AG08395 (cell line): ENCODE measurements at places on chromosomes 16 and 17.
A peak's percentile ranks its signal among the peaks of the same experiment; 100 is the strongest.

- no peak for DNase-seq
Observed at GRCh38 chr17:71866095-71866494, 254.7 kb upstream of the SOX9 start.

- no peak for DNase-seq
Observed at GRCh38 chr17:62343764-62344270, 36.5 kb upstream of the EFCAB3 start.

DNA sequence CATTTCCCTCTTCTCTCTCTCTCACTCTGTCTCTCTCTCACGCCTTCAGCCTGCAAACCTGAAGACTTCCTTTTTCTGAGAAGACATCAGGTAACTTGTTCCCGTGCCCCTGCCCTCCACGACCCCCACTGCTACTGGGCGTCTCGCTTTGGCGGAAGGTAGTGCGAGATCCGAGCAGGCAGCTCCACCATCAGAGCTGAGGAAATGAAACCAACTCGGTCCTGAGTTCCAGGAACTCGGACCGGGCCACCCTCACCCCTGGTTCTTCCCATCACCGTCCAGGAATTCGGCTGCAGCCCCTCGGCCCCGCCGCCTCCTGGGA, 585 bp downstream of the MLKL start:
- peak; percentile 48 for DNase-seq

DNA sequence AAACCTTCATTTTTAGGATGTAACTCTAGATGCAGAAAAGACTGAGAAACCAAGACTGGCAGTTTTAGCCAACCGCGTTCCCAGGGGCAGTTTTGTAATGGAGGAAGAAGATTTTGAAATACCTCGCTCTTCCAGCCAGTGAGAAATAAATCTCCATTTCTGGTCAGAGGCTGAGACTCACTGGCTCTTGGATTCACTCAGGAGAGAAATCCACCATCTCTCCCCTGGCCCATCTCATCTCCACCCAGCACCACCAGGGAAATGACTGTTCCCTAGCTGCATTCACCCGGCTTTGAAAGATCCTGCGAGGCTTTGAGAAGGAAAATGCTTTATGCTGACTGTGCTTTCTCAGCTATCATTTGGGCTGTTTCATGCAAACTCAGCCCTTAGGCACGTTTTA, 185.2 kb downstream of the SOX9 start:
- peak; percentile 48 for DNase-seq

DNA sequence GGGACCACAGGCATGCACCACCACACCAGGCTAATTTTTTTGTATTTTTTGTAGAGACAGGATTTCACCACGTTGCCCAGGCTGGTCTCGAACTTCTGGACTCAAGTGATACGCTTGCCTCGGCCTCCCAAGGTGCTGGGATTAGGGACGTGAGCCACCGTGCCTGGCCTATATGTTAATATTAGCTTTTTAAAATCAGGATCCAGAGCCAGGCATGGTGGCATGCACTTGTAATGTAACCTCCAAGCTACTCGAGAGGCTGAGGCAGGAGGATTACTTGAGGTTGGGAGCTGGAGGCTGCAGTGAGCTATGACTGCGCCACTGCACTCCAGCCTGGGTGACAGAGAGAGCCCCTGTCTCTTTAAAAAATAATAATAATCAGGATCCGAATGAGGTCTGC, 8.5 kb upstream of the ADCY7 start:
- no peak for DNase-seq

- DNase-seq: no peak
Observed at GRCh38 chr16:1657841-1658240, 20.2 kb upstream of the JPT2 start.

GRCh38 chr16:14186795-14187221, 115.7 kb downstream of the MRTFB start:
- DNase-seq: no peak

- no peak for DNase-seq
Observed at GRCh38 chr17:6100891-6101500, 30.8 kb downstream of the WSCD1 start.

- DNase-seq: no peak
Observed at GRCh38 chr17:63976702-63977101, 4.0 kb upstream of the SCN4A start.

GRCh38 chr17:20151174-20151573, 142.0 kb downstream of the SPECC1 start:
- DNase-seq: no peak
